DMS153 (cell line): ENCODE measurements at places on chromosomes 16 and 17.

GRCh38 chr17:45177563-45177962 is 15.9 kb downstream of the HEXIM2 start:
- DNase-seq = no peak

DNA sequence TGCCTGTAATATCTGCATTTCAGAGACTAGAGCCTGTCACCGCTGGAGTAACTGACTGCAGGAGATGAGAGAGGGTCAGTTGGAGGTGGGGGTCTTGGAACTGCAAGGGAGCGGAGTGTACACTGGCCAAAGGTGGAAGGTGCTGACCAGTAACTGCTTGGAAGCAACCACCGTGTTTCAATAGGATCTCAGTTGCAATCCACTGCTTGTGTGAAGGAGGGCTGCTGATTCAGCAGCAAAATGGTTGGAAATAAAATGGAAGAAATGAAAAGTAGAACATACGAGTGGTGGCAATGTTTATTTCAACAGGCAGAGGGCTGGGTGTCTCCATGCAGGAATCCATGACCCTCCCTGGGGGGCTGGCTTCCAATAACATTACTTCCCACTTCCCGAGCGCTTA is 2.1 kb upstream of the JPH3 start:
- no peak for DNase-seq

GRCh38 chr17:6591599-6592158 is 35.3 kb upstream of the PITPNM3 start:
- DNase-seq = no peak

DNA sequence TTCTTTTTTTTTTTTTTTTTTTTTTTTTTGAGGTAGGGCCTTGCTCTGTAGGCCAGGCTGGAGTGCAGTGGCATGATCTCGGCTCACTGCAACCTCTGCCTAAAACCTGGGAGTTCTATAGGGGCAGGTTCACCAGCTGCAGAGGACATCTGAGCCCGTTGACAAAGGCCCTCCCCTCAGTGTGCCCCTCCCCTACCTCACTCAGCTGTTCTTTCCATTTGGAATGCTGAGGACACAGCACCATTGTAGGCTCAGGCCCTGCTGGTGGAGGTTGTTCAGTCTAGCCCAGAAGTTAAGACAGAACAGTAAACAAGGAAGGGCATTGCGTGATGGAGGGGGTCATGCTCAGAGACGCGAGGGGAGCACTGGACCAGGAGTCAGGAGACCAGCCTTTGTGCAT is 21.8 kb upstream of the KIF19 start:
- DNase-seq = no peak

DNA sequence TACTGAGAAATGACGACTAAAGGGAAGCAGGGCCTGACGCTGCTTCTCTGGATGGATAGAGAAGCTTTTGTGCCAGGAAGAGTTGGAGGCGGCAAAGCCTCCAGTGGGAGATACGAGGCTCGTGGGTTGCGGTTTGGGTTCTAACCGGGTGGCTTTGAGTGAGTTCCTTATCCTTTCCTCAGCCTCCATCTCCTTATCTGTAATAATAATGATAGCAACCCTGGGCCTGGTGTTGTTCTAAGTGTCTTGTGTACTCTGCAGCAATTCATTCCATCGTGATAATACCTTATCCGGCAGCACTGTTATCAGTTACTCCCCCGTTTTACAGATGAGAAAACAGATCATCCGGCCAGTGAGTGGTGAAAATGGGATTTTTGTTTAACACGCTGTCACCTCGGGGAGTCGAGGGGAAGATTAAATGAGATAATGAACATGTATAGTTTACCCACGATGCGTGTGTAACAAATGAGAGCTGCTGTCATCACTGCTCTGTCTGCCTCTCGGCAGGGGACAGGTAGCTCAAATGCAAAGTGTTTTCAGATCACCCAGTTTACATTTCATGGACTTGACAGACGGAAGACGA is 52.0 kb upstream of the LHX1 start:
- no peak for DNase-seq

- DNase-seq = no peak
Measured at GRCh38 chr16:21219551-21219950, 8.2 kb upstream of the ZP2 start.

GRCh38 chr17:28726226-28726626 is at the start of gene TLCD1:
TSS of gene TLCD1 (minus strand) at chr17:28726233. CDS start at chr17:28726097, 136 bp downstream.
- DNase-seq = peak; percentile 37

GRCh38 chr17:9628509-9628908 is 16.8 kb upstream of the USP43 start:
- DNase-seq = no peak

GRCh38 chr16:63315229-63315628 is 1279.0 kb upstream of the CDH8 start:
- no peak for DNase-seq

DNA sequence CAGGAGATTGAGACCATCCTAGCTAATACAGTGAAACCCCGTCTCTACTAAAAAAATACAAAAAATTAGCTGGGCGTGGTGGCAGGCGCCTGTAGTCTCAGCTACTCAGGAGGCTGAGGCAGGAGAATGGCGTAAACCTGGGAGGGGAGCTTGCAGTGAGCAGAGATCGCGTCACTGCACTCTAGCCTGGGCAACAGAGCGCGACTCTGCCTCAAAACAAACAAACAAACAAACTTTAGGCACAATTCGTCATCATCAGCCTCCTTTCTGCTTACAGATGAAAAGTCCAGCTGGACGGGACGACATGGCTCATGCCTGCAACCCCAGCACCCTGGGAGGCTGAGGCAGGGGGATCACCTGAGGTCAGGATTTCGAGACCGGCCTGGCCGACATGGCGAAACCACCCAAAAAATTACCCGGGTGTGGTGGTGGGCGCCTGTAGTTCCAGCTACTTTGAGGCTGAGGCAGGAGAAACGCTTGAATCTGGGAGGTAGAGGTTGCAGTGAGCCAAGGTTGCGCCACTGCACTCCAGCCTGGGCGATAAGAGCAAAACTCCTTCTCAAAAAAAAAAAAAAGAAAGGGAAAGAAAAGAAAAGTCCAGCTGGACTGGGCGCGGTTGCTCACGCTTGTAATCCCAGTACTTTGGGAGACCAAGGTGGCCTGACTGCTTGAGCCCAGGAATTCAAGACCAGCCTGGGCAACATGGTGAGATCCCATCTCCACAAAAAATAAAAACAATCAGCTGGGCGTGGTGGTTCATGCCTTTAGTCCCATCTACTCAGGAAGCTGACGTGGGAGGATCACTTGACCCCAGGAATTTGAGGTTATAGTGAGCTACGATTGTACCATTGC is 1.5 kb upstream of the SPIRE2 start:
- DNase-seq = no peak

- no peak for DNase-seq
Measured at GRCh38 chr16:13429416-13429815, 490.5 kb upstream of the ERCC4 start.

- no peak for DNase-seq
Measured at GRCh38 chr16:86797700-86798099, 219.4 kb downstream of the FOXL1 start.

DNA sequence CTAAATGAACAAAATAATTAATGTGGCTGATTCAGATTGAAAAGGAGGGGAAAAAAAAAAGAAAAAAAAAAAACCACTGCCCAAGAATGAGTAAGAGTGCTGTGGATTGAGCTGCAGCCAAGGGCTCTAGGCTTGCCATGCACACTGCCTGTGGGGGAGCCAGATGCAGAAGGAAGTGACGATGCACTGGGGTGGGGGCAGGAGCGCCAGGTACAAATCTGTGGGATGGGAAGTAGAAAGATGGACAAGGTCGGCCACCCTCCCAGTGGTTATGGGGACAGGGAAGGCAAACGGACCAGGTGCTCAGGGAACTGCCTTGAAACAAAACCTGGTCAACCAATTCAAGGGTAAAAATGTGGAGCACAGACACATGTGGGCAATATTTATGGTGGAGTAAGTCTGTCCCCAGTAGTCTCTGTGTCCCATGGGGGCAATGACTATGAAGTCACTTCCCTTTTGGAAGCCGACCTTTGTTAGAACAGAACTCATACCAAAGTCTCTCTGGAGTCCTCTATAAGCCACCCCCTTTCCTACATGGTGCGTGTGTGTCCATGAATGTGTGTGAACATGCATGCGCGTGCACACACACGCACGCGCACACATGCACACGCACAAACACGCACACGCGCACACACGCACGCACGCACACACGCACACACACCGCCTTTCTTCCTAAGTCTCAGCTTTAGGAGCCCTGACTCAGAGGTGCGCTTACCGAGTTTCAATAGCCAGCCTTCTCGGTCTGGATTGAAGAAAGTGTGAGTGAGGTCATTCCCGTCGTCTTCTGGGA is 84.3 kb downstream of the CYTH1 start:
- no peak for DNase-seq

GRCh38 chr17:72677714-72678390 is 414.6 kb downstream of the SLC39A11 start:
- no peak for DNase-seq

- no peak for DNase-seq
Measured at GRCh38 chr16:12590963-12591362, 212.7 kb downstream of the CPPED1 start.

DNA sequence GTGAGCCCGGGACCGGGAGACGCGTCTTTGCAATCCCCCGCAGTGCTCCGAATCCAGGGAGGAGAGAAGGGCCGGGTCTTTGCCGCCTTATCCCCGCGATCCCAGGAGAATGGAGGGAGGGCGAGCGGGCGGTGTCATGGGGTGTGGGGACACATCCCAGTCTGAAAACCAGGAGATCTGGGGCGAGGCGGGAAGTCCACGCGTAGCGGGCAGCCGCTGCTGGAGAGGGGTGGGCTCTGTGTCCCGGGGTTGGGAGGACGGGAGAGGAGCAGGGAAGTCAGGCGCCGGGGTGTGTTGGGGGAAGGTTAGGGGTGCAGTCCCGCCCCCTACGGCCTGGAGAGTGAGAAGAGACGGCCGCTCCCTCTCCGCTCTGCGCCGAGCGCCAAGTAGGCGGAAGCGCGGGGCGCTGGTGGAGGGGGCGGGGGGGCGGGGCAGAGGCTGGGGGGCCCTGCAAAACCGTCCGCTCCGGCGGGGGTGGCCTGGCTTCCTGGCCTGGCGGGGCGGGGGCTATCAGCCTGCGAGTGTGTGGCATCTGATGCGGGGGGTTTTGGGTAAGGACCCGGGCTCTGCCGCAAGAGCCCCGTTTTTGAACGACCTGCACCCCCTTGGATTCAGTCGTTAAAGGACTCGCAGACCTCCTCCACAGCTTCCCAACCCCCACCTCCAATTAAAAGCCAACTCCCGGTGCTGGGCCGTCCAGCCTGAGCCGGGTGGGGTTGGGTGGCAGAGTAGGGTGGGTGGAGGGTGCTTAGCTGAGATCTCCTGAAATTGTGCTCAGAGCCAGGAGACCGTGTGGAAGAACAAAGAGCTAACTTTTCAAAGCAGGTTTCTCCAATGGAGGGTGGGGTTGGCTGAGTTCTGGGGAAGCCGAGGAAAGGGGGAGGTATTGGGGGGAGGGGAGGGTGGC is 654 bp downstream of the LASP1 start:
- no peak for DNase-seq

DNA sequence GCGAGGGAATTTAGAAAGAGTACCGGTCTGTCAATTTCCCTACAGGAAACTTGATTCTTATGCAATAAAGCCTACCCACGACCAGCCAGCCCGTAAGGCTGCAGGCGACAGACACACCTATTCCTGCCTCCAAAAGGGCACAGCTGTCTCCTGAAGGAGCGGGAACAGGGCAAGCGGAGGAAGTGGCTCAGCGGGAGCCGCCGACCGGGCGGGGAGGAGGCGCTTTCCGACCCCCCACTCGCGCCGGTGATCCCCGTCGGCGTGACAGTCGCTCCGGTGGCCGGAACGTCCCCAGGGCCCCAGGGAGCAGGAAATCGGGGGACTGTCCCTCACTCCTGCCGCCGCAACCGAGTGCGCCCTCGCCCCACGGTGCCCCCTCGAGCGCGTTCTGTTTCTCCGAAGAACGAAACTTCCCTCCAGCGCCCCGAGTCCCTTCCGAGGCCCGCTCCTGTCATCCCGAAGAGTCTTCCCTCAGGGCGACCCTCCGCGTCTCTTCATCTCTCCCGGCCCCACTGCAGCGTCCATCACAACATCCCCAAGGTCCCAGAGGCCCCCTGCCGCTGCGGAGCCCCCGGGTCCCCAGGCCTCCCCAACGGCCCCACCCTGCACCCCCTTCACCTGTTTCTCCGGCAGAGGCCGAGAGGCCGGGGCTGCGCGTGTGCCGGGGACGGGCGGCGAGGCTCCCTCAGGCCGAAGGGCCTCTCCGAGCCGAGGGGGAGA is 421 bp downstream of the STAT3 start:
- no peak for DNase-seq

DNA sequence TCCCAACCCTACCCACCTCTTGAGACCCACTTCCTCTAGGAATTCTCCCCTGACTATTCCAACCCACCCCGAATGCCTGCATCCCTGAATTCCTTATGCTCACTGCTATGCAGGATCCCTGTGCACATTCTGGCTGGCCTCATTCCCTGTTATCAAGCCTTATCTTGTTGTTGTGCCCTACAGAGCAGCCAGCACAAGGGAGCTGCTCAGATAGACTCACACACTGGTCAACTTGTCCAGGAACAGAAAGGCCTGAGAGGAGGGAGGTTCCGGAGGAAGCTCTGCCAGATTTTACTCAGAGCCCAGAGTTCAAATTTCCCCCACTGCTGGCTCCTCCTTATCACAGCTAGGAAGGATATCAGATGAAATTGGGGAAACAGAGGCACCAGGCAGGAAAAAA is 24.8 kb upstream of the MYO18A start:
- no peak for DNase-seq

DNA sequence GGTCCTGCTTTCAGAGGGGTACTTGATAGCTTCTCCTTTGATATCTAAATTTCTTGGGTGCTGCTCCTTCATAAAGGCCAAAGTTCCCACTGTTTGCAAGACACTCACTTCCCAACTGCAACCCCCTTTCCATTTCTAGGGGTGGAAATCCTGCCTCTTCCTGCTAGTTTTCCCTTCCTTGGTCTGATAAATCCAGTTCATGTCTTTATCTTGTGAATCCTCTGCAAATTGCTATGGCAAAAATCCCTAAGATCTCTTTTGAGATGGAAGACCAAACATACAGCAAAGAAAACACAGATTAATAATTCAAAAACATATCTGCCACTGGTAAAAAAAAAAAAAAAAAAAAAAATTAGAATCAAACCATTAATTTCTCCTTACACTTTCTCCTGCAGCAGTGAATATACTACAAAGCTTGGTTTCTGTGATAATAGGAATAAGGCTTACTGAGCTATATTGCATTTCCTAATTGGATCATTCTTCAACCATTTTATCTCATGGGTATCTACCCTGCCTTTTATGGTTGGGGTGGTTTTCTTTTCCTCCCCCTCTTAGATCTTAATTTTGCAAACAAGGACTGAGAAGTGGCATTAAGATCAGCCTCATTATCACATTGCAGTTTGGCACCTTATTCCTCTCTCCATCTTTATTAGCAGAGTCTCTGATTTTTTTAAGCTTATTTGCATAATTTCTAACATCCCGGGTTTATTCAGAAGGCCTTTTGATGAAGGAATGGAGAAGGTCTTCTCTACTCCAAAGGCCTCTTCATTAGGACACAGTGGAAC is 439.1 kb downstream of the XYLT1 start:
- no peak for DNase-seq

GRCh38 chr17:42653179-42654124 is 5.6 kb upstream of the TUBG2 start:
- no peak for DNase-seq

DNA sequence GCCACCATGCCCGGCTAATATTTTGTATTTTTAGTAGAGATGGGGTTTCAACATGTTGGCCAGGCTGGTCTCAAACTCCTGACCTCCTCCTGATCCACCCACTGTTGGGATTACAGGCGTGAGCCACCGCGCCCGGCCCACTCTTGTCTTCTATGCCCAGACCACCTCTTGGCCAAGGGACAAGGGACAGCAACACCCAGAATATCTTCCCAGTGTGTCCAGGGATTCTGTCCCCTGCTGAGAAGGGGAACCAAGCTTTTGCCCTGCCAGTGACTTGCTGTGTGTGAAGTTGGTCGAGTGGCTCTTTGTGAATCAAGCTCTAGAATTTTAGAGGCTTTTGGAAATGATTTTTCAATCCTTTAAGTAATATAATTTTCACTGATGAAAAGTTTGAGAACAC is 1.7 kb upstream of the MPO start:
- DNase-seq = no peak
